Heart right ventricle (tissue), 16 donors: ENCODE measurements at places on chromosomes 1 and 21. TPM values are rescaled to one million over a fixed set of nuclear protein-coding genes. Genes with fewer than 3 reads are reported as not detected.

GRCh38 chr1:112887599-112888283 lies 68.3 kb downstream of the SLC16A1 start:
- no peak for DNase-seq

GRCh38 chr21:35394049-35394448 lies 344.9 kb upstream of the RUNX1 start:
- DNase-seq: no peak

GRCh38 chr21:41045534-41046268 lies 122.3 kb upstream of the BACE2 start:
- DNase-seq: no peak

Gene WNT3A
- total RNA-seq: not detected

GRCh38 chr1:226816576-226816975 lies 53.8 kb upstream of the PSEN2 start:
- DNase-seq: no peak

DNA sequence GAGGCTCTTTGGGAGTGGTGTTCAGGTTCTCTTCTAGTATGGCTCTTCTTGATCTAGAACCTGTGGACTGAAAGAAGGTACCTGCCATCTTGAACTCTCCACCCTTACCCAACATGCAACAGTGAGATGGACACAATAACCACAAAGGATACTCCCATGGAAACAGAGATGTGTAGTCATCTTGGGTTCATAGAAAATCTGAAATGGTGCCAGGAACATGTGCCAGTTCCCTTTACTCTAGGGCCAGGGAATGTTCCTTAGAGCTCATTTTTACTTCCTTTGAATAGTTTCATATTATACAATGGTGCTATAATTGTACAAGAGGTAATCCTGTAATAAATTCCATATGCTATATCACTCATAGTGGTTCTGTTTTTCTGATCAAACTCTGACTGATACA lies 13.2 kb upstream of the SCYL3 start:
- no peak for DNase-seq

Gene SAMD11
- total RNA-seq: 2.2 TPM

Gene GBP7
- not detected for total RNA-seq

- no peak for DNase-seq
Measured at GRCh38 chr21:42580793-42581321, 67.2 kb downstream of the SLC37A1 start.

Gene DMRTA2
- total RNA-seq: not detected
